ENCODE measurements at places on chromosomes 4 and X.

- DNase-seq: no peak
Observed at GRCh38 chr4:100736641-100737451, 219.0 kb upstream of the EMCN start.

DNA sequence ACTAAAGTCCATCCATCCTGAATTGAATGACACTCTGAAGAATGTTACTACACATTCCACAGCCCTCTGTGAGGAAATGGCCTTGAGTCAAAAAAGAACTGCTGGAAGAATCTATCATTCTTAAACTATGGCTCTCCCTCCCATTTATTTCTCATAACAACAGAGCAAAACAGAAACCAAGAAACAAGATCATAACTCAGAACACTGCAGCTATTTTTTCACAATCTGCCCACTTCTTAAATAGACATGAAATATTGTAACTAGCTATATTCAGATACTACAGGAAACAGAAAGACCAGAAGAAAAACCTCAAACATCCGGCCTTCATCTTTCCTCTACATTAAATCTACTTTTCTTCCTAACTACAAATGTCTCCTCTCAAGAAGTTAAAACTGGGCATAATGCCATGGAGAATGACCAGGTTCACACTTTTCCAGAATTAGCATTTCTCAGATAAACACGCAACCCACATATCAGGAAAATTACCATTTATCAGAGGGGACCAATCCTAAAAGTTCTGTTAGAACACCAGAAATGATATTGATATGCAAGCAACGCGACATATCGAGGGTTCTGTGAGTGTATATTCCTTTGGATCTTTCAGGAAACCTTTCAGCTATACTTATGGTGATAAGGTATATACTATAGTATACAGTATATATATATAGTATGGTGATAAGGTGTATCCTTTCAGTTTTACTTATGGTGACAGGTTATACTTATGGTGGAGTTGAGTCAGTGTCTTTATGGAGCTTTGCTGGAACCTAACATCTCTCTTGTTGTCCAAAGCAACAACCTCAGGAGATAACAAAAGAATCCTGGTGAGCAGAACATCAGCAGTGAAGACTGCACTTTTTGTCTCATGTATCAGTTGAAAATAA, 60.4 kb upstream of the IRF2 start:
- no peak for DNase-seq

DNA sequence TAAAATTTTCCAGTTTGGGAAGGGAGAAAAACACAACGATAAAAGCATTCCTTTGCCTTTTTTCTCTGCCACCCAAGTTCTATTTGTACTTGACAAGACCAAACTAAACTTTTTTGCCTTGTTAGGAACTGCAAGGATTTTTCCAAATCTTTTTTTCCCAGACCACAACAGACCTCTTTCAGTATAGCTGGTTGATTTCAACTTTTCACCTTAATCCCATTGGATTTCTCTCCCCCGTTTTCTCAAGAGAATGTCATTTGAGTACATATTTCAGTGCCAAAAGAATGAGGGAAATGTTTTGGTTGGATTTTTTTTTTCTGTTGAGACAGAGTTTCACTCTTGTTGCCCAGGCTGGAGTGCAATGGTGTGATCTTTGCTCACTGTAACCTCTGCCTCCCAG, 18.5 kb upstream of the SGMS2 start:
- no peak for DNase-seq

DNA sequence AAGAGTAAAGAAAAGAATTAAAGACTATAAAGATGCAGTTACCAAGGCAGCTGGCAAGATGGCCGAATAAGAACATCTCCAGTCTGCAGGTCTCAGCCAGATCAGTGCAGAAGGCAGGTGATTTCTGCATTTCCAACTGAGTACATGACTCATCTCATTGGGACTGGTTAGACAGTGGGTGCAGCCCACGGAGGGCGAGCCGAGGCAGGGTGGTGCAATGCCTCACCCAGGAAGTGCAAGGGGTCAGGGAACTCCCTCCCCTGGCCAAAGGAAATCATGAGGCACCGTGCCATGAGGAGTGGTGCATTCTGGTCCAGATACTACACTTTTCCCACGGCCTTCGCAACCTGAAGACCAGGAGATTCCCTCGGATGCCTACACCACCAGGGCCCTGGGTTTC, 20.5 kb downstream of the SPIN4 start:
- DNase-seq: no peak

GRCh38 chr4:84870398-84871163, 95.9 kb downstream of the WDFY3 start:
- DNase-seq: no peak

DNA sequence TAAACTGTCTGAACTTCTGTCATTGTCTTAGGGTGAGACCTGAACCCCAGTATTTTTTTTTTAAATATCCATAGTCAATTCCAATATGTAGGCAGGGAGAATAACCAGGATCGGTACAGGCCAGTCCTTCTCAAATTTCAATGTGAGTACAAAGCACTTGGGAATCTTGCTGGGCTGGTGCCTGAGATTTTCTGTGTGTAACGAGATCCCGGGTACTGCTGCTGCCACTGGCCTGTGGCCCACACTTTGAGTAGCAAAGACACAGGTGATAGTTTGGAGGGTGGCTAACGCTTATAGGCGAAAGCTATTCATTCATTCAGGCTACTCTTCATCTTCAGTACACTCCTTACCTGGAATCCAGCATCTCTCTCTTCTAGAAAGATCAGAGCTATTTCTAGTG, 923.6 kb upstream of the TENM3 start:
- DNase-seq: no peak

GRCh38 chr4:102579794-102580462, 78.8 kb downstream of the NFKB1 start:
- DNase-seq: no peak

GRCh38 chrX:110748256-110748806, 47.3 kb downstream of the CHRDL1 start:
- no peak for DNase-seq

DNA sequence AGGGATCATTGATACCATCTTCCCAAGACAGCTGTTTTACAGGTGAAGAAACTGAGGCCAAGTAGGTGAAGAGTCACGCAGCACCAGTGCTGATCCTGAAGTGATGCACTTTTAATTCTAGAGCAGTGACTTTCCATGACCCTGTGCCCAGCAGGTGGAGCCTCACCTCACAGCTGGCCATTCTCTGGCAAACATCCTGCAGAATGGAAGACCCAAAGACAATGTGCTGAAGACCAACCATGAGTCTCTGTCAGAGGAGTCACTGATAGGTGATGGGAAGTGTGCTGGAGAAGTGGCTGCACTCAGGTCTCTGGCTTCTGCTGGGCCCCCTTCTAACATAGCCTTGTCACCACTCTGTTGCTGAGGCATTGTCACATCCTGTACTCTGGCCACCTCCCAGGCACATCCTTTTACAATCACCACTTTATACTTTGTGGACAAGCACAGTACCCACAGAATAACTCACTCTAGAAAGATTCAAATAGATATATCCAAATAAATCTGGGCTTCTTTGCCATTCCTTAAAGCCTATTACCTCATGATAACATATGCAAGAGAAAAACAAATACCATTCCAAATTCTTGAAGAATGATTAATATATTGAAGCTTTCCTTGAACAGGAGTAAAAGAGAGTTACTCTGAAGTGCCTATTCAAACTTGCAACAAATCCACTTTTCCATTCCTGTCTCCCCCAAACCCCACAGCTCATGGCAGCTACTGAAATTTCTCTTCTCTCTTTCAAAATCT, 64.1 kb upstream of the SCOC start:
- no peak for DNase-seq

DNA sequence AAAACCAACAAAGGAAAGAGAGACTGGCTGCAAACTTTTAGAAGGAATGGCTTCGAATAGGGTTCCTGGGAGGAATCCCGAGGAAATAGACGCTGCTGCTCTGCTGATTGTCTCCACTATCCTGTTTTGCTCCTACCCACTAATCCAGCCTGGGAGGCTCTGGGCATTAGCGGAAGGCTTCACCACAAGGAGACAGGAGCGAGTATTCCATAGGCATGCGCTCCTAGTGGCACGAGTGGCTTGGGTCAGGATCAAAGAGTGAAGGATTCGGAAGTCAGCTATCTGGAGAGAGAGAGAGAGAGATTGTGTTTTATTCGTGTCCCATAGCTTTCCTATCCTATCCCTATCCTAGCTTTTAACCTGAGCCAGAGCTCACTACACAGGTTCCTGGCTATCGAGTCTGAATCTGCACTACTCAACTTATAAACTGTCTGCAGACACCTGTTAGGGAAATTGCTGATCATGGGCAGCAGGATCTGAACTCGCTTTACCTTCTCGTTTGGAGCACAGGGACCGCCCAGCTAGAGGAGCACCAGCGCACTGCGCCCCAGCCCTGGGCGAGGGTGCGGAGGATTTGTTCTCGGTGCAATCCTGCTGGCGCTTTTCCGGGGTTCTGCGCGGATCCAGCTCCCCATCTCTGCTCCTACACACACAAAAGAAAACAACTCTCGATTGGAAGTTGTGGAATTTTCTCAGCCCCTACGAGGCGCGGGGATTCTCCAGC, 740 bp upstream of the NPY2R start:
- no peak for DNase-seq

DNA sequence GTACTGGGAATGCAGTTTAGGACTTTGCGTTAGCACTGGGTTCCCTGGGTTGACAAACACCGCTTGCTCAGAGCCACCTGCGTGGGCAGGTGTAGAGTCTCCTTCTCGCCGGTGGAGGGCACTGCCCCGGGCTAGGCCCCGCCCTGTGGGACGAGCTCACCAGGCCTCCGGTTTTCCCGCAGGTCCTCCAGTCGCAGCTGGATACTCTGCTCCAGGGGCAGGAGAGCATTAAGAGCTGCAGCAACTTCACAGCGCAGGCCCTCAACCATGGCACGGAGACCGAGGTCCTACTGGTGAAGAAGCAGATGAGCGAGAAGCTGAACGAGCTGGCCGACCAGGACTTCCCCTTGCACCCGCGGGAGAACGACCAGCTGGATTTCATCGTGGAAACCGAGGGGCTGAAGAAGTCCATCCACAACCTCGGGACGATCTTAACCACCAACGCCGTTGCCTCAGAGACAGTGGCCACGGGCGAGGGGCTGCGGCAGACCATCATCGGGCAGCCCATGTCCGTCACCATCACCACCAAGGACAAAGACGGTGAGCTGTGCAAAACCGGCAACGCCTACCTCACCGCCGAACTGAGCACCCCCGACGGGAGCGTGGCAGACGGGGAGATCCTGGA, 49.2 kb upstream of the MND1 start:
- DNase-seq: no peak

GRCh38 chr4:78938474-78938867, 767 bp downstream of the PAQR3 start:
- DNase-seq: no peak

- no peak for DNase-seq
Observed at GRCh38 chrX:2345562-2345961, 155.2 kb downstream of the DHRSX start.

GRCh38 chr4:74590476-74590875, 145.5 kb downstream of the AREG start:
- no peak for DNase-seq

DNA sequence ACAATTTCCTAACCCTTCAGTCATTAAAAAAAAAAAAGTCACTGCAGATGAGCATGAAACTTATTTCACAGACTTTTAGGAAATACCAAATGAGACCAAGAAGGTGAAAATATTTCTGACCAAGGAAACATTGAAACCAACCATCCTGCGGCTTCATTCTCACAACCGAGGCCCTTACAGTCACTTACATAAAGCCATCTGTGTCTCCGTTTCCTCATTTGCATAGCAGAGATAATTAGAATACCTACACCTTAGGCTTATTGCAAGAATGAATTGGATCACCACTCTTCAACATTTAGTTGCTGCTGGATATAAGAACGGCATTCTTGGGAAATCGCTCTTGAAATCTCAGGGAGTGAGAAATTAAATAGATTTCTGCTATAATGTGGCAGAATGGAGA, 356.2 kb downstream of the HS3ST1 start:
- no peak for DNase-seq

DNA sequence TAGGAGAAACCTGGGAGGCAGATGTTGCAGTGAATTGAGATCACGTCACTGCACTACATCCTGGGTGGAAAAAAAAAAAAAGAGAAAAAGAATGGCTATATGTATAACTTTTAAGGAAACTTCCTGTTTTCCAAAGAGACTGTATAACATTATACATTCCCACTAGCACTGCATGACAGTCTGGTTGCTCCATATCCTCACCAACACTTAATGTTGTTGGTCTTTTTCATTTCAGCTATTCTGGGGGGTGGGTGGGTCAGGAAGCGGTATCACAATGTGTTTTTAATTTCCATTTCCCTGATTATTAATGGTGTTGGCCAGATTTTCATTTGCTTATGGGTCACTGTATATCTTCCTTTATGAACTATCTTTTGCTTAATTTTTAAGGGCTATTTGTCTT, 13.4 kb downstream of the LRIT3 start:
- no peak for DNase-seq

- no peak for DNase-seq
Observed at GRCh38 chrX:80489166-80489565, 68.9 kb downstream of the TENT5D start.

GRCh38 chr4:52996261-52997131, 134.4 kb downstream of the RASL11B start:
- no peak for DNase-seq

- DNase-seq: no peak
Observed at GRCh38 chr4:5069901-5070300, 18.6 kb downstream of the STK32B start.

- DNase-seq: no peak
Observed at GRCh38 chr4:30601070-30601865, 118.9 kb upstream of the PCDH7 start.
